ENCODE measurements at places on chromosomes 16 and 17.

DNA sequence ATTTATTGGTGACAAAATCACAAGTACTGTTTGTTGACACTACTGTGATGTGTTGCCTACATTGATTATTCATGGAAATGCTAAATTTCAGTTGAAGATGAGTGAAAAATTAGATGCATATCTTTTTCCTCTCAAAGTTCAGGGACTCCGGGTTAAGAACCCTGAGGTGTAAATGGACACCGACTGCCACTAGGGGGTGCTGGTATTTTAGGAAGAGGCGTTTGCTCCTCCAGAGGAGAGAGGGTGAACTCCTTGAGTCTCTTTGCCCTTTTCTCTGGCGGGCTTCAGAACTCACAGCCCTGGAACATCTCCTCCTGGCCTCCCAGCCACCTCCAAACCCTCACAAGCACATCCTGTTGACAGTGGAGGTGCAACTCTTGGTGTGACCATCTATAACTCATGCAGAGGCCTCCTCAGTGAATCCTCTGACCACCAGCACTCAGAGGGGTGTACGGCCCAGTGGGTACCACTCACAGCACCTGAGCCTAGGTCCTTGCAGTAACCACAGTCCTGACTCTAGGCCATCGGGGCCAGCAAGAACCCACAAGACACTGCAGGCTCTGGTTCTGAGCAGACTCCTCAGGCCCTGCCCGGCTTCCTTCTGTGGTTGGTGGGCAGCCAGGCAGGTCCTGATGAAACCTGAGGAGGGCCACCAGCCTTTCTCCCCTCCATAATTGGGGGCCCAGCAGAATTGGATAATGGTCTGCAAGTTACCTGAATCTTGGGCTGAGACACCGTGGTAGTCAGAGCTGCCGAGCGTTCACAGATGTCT is 26.2 kb upstream of the PIK3R5 start:
- DNase-seq, result no peak

DNA sequence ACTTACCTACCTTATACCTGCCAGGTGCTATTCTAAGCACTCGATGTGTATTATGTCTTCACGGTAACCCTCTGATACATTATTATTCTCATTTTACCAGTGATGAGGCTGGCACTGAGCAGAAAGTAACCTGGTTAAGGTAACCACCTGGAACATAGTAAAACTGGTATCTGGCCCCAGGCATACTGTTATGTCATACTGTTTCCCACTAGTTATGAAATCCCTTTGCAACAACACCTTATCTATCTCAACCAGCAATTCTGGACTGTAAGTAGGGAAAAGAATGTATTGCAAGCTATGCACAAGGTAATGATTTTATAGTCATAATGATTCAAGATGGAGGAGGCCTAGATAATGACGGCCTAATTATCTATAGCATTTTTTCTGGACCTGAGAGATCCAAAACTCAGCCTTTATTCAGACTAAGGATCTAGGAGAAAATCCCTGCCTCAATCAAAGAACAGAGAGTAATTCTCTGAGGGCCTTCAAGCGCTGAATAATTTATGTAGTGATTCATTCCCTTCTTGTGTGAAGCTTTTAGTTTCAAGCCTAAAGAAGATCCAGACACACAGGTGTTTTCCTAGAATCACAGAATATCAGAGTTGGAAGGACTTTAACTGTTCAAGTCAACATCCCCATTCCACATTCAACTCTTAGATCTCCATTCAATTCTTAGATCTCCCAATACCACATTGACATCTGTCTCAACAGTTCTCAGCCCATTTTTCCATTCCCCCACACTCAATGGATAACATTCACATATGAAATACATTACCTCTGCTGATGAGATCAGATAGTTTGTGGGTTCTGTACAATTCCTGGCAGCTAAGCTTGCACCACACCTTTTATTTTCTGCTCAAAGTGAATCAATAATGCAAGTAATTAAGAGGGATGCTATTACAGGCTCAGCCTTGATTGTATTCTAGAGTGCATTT is 14.9 kb upstream of the MMD start:
- DNase-seq, result no peak

- no peak for DNase-seq
Measured at GRCh38 chr16:78224342-78224741, 124.9 kb downstream of the WWOX start.

DNA sequence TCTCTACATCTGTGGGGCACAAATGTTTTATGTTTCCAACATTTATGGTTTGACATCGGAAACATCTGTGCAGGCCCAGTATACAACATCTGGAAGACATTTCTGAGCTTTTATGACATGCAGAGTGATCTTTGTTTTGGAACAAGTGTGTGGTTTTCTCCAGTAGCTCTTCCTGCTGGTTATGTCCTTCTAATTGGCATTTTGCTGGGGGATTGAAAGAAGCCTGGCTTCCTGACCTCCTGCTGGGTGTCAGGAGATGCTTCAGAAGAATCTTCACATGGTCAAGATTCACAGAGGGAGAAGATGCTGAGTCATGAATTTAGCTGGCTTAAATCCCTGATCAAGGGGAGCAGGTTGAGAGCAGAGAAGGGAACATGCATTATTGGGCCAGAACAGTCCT is 279.5 kb upstream of the MYOCD start:
- DNase-seq, result no peak

DNA sequence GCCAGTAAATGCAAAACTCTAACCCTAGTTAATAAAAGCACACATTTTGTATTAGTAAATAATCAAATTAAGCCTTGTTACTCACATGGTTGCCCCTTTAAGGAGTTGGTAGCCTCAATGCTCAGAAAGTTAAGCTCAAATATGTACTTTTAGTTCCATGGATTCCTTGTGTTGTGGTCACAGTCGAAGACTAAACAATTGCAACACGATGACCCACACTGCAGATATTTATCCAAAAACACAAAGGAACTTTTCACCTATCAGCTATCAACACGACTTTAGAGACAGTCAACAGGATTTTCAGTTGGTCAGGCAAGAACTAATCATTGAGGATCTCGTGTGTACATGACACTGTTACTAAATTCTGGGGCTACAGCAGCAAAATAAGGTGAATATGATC is 47.4 kb upstream of the NUDT7 start:
- DNase-seq, result peak; percentile 25

DNA sequence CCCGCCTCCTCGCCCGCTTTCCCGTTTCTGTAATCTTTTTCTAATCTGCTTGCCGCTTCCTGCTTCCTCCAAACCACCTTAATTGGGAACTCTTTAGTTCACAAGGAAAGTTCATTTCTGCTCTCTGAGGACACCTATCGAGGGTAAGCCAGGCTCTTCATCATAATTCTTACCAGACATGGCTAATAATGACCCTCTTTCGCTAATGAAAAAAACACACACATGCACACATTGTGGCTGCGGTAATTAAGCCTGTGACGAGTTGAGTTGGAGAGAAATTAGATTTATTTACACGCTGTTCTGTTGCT is 100.6 kb downstream of the ZNF423 start:
- DNase-seq, result no peak

GRCh38 chr16:81786868-81787267 is 7.8 kb downstream of the PLCG2 start:
- no peak for DNase-seq

- no peak for DNase-seq
Measured at GRCh38 chr16:27564224-27564623, 14.3 kb downstream of the KATNIP start.

- peak; percentile 79 for DNase-seq
Measured at GRCh38 chr16:72927199-72928089, 120.5 kb downstream of the ZFHX3 start.

DNA sequence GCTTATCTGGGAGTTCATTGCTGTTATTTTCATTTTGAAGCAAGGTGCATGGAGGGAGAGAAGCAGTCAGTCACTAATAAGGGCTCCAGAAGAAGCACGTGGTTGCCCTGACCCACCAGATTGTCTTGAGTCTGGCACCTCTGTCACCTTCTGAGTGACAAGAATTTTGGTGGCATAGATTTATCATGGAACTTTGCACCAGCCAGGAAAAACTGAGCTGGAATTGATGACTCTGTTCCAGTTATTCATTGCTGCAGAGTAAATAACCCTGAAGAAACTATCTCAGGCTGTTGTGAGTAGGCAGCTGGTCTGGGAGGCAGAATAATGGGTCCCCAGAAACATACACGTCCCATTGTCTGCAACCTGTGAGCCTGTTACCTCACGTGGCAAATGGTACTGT is 44.8 kb downstream of the HSD17B2 start:
- DNase-seq, result no peak

- DNase-seq, result no peak
Measured at GRCh38 chr17:18224053-18224386, 1.4 kb upstream of the LLGL1 start.

GRCh38 chr16:24041834-24042631 is 206.2 kb downstream of the PRKCB start:
- DNase-seq, result no peak

DNA sequence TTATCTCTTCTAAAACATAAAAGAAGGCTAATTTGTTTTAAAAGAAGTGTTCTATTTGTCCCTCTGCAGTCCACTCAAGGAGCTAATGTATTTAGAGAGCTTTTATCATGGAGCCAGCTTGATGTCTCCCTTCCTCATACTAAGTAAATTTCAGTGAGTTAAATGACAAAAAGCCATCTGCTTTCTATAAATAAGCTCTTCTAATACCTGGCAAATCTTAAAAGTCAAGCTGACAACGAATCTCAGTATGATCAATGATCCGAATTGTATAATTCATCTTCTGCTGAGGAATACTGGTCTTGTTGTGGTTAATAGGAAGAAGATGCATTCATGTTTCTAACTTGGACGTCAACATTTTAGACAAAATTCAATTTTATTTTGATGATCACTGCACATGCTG is 1390.7 kb downstream of the CDH8 start:
- DNase-seq, result no peak

DNA sequence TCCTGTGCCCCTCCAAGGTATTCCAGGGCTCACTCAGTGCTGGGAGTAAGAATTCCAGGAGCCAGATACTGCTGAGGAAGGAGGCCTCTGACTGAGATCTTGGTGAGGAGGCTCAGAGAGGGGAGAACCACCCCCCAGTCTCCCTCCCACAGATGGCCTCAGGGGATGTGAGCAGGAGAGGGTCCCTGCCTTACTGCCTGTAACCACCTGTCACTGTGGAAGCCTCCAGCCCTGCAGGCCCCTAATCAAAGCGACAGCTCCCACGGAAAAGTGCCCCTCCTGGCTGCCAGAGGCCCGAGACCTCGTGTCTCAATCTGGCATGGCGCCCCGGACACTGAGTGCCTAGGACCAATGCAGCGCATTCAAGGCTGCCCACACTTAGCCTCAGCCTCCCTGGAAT is 7.7 kb upstream of the C17orf113 start:
- no peak for DNase-seq

- DNase-seq, result no peak
Measured at GRCh38 chr16:89026121-89026612, 49.2 kb upstream of the CBFA2T3 start.

GRCh38 chr16:64892835-64893785 is 228.8 kb downstream of the CDH11 start:
- peak; percentile 89 for DNase-seq

GRCh38 chr17:66567234-66568170 is 265.1 kb downstream of the PRKCA start:
- no peak for DNase-seq

DNA sequence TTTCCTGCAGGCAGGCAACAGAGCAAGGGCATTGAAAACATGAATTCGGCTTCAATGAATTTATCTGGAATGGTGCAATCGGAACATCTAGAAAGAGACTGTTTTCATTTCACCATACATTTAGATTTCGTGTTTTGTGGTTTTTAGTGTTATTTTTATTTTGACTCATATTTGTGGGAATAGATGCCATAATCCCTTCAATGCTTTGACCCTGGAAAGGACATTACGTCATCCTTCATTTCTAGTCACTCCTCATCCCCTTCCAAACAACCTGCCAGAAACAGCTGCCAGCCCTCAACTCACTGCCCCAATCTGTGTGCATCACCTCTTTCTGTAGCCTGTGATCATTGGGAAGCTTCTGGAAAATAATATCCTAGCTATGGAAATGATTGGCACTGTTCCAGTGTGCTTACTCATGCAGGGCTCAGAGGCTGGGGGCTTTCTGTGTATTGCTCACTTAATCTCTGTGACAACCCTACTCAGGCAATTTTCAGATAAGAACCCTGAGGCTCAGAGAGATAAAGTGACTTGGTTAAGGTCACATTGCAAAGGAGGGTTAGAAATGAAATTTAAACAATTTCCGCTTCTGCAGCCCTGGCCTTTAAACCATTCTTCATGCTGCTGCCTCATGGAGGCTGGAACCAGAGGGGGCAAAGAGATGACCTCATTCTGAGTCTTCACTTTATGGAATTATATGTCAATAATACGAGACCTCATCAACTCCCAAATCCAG is 9.5 kb upstream of the KSR1 start:
- peak; percentile 84 for DNase-seq

- no peak for DNase-seq
Measured at GRCh38 chr17:48981927-48982539, 13.6 kb upstream of the GIP start.

GRCh38 chr17:36600936-36601302 is 464 bp upstream of the MRM1 start:
- DNase-seq, result no peak

GRCh38 chr17:50830352-50830751 is 5.0 kb upstream of the WFIKKN2 start:
- peak; percentile 36 for DNase-seq

- no peak for DNase-seq
Measured at GRCh38 chr17:3398310-3398709, at the start of gene OR1E1. TSS of gene OR1E1 (minus strand) at chr17:3398410. CDS start at chr17:3398410, 0 bp downstream.

DNA sequence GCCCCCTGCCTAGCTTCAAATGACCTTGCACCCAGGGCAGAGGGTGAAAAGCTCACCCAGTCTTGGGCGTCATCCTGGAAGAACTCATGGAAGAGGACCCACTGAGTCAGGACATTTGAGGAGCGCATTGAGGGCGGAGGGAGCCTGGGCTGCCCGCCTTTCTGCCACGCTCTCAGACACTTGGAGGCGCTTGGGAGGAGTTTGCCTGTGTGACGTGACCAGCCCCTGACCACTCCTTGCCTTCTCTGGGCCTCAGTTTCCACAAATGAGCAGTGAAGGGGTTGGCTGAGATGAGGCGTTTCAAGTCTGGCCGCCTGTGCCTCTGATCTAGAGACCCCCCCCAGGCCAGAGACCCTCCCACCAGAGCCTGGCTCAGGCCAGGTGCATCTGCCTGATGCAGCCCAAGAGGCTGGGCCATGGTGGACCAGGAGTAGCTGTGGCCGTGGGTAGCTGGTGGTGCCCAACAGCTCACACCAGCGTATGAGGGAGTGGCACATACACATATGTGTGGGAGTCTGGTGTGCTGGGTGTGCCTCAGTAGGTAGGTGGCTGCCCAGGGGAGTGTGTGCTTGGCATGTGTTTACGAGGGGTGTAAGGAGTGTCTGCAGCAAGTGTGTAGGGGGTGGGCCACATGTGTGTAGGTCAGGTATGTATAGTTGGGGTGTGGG is 80.2 kb upstream of the TOB1 start:
- DNase-seq, result no peak

All from skeletal muscle cell (primary cell).